Osteoblast (primary cell): ENCODE measurements at places on chromosomes 13 and 19. TPM values are rescaled to one million over a fixed set of nuclear protein-coding genes. Genes with fewer than 3 reads are reported as not detected.

Gene PNMA8B
- 0.72 and 1.2 TPM in 2 replicates for total RNA-seq

Gene SUGP1
- total RNA-seq: 27.1 and 31.2 TPM in 2 replicates

Gene DMRTC2
- total RNA-seq: not detected in 2 replicates

Gene STOML3
- total RNA-seq: not detected in 2 replicates

Gene LILRA1
- total RNA-seq: not detected in 2 replicates

Gene CEACAM1
- not detected in 2 replicates for total RNA-seq

Gene WASF3
- 23.5 and 34.2 TPM in 2 replicates for total RNA-seq

Gene FUT1
- total RNA-seq: under 0.01 TPM in 1 of 2 replicates, not detected in the other

Gene FREM2
- total RNA-seq: not detected in 2 replicates

Gene RASL11A
- total RNA-seq: 8.8 and 11.9 TPM in 2 replicates

Gene ATF5
- total RNA-seq: 6.2 and 8.3 TPM in 2 replicates

Gene ARHGEF1
- total RNA-seq: 30.6 and 31.8 TPM in 2 replicates

Gene MYH14
- total RNA-seq: under 0.01 TPM in 1 of 2 replicates, not detected in the other

Gene UPF3A
- total RNA-seq: 25.0 and 28.9 TPM in 2 replicates

Gene VSIG10L
- 0.72 and 0.88 TPM in 2 replicates for total RNA-seq

Gene PGLYRP1
- not detected in 2 replicates for total RNA-seq

Gene EDNRB
- total RNA-seq: under 0.01 and 0.29 TPM in 2 replicates

Gene MBD3L3
- not detected in 2 replicates for total RNA-seq
